IPS DF 6.9 (cell line): ENCODE measurements at places on chromosomes 2 and 18.

DNA sequence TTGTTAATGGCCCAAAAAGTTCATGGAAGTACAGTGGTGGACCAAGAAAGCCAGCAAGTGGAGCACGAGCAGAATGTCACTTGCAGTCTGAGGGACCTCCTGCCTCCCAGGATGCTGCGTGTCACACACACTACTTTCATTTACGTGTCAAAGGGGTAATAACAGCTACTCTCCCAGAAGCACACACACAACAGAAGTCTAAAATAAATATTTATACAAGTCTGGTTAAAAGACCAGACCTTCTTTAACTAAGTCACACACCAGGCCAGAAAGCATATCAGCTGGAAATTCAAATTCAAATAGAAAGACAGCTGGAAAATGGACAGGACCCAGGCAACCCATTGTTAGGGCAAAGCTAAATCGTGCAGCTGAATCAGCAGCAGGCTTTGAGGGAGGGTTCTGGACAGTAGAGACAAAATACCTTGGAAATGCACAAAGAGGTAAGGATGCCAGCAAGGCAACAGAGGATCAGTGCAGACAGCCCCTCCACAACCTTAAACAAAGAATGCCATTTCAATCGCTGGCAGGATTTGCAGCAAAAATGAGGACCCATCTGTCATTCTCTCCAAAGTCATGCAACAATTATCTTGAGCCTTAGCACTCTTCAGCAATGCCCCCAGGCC, 160.5 kb downstream of the TMEM163 start:
- no peak for DNase-seq

GRCh38 chr2:186302263-186302662, 183.8 kb upstream of the ZC3H15 start:
- no peak for DNase-seq

- DNase-seq: no peak
Measured at GRCh38 chr18:28127228-28127627, 49.7 kb downstream of the CDH2 start.

DNA sequence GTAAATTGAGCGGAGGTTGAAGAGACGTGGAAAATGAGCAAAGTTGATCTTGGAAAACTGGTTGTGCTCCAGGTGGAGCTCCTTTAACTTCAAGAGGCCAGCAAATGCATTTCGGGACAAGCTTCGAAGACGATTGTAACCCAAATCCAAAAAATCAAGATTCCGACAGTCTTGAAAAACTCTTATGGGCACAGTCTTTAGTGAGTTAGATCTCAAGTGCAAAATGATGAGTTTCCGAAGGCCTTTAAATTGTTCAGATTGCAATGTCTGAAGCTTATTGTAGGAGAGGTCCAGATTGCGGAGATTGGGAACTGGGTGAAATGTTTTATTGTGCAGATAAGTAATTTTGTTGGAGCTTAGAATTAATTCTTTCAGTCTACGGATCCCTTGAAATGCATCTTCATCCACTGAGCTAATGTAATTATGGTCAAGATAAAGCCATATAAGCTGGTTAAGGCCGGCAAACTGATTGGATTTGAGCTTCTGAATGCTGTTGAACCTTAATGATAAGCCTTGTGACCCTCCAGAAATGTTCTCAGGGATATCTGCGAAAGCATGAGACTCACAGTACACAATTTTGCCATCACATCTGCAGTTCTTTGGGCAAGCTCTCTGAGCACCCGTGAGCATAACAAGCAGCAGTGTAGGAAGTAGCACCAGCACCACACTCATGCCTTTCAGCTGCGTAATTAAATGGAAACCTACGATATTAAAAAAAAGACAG, 2.9 kb downstream of the LRRTM4 start:
- no peak for DNase-seq

- no peak for DNase-seq
Measured at GRCh38 chr18:32881009-32881408, 108.2 kb upstream of the KLHL14 start.

DNA sequence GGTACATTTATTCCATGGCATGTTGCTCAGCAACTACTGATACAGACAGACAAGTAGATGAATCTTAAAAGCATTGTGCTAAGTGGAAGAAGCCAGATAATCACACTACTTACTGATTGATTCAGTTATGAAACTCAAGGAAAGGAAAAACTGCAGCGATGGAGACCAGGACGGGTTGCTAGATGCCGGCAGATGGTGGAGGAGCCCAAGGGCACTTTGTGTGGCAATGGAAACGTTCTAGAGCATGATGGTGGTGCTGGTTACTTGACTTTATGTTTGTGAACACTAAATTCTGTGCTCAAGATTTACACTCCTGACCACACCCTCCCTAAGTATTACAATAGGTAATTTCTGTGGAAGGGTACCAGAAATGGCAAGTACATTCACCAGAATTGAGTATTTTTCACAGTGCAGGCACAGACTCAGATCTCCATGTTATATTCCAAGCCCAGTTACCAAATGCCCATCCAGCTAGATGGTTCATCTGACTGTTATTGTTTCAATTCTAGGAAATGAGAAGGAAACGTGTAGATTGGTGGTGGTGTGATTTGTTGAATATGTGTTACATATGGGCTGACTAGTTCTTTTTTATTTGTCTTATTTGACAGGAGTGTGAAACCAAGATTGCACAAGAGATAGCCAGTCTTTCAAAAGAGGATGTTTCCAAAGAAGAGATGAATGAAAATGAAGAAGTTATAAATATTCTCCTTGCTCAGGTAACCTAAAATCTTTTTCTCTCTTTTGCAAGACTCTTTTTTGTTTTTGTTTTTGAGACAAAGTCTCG, 55.1 kb downstream of the RALBP1 start:
- no peak for DNase-seq

DNA sequence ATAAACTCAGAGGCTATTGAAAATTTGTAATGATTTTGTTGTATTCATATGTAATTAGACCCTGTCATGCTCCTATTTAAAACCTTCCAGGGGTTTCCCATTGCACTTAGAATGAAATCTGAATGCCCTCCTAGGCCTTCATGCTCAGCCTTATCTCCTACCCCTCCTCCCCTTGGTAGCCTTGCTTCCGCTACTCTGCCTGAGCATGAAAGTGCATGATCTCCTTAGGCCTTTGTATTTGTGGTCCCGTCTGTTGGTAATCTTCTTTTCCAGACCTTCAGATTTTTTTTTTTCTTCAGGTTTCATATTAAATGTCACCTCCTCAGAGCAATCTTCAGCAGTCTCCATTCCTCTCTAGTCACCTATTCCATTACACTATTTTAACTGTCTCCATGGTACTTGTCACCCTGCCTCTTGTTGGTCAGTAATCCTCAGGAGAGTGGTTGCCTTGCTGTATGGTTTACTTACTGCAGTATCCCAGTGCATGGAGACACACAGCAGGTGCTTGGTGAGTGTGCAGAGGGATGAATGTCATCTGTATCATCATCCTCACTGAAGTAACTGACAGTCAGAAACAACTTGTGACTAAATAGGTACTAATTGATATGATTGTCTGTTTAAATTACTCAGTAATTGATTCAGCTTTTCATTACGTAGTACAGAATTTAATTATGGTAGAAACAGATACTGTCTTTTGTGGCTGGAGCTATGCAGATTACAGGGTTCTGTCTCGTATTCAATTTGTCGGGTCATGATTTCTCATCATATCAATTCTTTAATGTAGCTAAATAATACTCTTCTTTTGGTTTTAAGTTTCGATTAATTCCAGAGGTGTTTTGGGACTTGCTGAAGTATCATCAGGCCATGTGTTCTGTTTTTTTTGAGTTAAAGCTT, 63.9 kb downstream of the PHLPP1 start:
- no peak for DNase-seq

DNA sequence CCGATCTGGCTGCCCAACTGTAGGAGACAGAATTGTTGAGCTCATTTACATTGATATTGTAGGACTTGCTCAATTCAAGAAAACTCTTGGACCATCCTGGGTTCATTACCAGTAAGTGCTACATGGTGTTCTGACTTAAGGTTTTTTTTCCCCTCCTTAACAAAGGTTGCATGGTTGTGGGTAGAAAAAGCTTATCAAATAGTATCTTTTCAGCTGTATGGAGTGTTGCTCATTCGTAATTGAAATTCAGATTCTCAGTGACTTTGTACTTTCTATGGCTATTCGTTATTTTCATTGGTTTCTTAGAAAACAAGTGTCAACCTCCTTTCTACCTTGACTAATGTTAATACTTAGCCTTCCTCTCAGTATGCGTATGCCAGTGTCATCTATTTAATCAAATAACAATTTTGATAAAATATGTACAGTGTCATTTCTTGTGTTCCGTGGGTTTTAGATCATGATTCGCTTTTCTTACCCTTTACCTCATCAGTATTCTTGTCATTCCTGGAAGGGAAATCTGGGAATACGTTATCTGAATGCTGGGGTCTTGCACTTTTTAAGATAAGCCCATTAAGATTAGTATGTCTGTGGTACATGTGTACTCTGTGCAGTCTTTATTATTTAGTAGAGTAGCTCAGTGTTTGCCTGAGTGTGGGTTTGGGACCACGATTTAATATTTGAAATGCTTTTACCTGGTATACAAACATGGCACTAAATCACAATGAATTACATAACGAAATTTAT, 91.3 kb downstream of the MGAT5 start:
- DNase-seq: no peak

- DNase-seq: no peak
Measured at GRCh38 chr2:233571462-233571861, 4.9 kb upstream of the USP40 start.

DNA sequence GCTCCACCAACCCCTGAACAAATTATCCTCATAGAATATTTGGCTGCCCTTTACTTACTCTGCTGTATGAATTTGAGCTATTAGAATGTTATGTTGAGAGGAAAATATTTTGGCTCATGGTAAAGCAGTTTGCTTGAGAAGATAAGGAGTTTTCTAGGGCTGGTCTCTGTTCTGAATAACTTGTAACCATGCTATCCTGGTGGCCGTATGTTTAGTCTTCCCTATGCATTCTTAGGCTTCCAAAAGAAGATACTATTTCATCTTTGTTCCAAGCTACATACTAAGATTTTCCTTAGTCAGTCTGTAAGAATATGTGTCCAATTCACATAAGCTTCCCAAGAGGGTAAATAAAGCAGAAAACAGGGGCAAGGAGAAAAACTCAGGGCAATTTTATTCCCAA, 1105.1 kb upstream of the PIK3C3 start:
- no peak for DNase-seq

DNA sequence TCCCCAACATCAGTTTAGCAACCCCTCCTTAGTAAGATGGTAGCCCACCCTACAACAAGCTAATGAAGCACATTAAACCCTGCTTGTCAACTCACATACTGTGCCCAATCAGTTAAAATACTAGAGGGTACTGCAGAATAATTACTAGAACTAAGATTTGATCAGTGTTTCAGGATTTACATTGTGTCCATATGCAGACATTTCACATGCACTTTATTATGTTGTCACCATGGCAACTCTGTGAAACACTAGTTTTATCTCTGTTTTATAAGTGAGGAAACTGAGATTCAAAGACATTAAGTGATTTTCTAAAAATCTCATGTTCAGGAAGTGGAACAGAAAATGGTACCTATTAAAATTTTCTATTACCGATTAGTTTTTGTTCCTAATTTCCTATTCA, 61.7 kb downstream of the CYBRD1 start:
- no peak for DNase-seq

DNA sequence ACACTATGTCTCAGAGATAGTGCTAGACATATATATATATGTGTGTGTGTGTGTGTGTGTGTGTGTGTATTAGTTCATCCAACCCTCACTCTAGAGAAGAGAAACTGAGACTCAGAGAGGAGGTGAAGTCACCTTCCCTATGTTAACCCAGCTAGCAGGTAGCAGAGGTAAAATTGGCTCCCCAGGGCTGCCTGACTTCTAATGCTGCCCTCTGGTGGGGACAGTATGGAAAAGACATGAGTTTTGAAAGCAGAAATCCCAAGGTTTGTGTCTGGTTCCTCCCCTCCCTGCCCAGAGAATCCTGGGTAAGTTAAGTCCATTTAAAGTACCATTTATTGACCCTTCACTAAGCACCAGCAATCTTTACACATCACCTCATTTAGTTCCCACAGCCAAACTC, 137.7 kb downstream of the THNSL2 start:
- peak; percentile 61 for DNase-seq

GRCh38 chr2:174444761-174445160, 42.1 kb downstream of the GPR155 start:
- DNase-seq: no peak

- DNase-seq: no peak
Measured at GRCh38 chr2:18456026-18456425, 104.4 kb downstream of the RDH14 start.

- peak; percentile 82 for DNase-seq
Measured at GRCh38 chr18:10560452-10561045, 34.7 kb downstream of the NAPG start.

- no peak for DNase-seq
Measured at GRCh38 chr2:71417300-71418202, 35.8 kb upstream of the DYSF start.

DNA sequence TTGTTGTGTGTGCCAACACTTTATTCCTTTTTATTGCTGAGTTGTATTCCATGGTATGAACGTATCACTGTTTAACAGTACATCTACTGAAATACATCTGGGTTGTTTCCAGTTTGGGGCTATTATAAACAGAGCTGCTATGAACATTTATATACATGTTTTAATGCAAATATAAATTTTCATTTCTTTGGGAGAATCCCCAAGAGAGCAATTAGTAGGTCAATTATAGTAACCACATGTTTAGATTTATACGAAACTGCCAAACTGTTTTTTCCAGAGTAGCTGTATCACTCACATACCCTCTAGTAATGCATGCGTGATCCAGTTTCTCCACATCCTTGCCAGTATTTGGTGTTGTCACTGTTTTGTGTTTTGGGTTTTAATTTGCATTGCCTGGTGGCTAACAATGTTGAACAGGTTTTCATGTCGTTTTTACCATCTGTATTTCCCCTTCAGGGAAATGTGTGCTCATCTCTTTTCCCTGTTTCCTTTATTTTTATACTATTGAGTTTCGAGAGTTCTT, 81.0 kb downstream of the TMEM131 start:
- no peak for DNase-seq

DNA sequence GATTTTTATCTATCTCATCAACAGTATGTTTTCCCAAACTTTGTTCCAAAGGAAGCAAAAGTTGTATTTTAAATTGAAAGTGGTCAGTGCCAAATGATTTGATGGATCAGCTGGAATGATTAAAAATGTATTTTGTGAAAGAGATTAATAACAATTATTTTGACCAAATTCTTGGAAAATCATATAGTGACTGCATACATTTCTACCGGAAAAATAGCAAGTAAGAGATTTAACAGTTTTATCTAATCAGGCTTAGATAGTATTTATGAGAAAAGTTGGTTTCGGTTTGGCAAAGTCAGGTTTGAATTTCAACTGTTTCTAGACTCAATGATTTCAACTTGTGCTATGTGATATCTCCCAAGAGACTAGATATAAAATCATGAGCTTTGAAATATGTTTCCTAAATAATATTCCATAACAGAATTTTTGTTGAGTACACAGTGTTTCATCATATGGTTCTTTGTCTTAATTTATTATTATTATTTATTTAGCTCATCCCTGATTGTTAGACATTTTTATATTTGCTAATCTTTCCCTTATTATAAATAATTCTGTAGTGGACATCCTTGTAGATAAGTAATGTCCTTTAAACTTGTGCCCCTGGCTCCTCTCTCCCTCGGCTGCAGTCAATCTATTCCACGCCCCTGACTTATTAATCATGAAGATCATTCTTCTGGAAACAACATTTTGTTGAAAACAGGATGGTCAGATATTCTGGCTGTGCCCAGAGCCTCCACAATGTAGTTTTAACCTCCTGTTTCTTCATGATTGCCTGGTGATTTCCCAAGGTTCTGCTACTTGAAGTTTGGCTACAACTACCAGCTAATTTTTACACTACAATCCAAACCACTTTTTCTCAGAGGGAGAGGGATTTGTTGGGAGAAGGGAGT, 520.7 kb upstream of the TCF4 start:
- no peak for DNase-seq
